ENCODE measurements at places on chromosomes 6 and 20.

DNA sequence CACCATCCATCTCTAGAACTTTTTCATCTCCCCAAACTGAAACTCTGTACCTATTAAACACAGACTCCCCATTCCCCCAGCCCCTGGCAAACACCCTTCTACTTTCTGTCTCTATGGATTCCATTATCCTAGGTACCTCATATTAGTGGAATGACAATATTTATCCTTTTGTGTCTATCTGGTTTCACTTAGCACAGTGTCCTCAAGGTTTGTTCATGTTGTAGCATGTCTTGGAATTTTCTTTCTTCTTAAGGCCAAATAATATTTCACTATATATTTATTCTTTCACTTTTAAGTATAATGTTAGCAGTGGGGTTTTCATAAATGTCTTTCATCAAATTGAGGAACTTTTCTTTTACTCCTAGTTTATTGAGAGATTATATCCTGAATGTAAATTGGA is 56.8 kb upstream of the DSP start:
- DNase-seq = no peak

GRCh38 chr6:24332317-24332716 is 25.5 kb downstream of the DCDC2 start:
- no peak for DNase-seq

DNA sequence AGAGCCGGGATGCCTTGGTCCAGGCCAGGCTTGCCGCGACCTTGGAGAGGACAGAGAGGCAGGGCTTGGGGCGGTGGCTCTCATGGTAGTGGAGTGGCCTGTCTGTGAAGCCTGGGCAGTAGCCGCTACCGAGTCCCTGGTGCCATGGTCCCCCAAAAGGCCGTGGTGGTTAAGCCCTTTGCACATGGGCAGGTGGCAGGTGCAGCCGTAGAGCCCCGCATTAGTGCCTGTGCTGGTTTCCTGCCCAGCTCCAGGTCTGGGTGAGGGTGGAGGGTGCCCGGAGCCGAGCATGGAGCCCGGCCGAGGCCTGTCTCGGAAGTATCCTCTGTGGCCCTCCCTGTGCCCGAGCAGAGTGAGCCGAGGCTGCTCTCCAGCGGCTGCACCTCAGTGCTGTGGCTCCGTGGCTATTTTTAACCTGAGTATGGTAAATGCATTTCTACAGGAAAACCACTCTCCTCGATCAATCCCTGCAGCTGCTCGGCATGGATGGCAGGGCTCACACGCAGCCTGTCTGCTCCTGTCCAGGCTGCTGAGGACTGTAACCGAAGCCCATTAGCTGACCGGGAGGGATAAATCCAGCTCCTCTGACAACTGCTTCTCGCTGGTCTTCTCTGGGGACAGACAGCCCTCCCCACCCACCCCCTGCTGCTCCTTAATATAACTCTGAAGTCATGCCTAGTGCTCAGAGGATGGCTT is 36.3 kb upstream of the GATA5 start:
- no peak for DNase-seq

GRCh38 chr6:3545156-3545555 is 88.3 kb upstream of the SLC22A23 start:
- no peak for DNase-seq

- DNase-seq = no peak
These were observed 51.6 kb downstream of the FAM184A start for GRCh38 chr6:119026822-119027221.

DNA sequence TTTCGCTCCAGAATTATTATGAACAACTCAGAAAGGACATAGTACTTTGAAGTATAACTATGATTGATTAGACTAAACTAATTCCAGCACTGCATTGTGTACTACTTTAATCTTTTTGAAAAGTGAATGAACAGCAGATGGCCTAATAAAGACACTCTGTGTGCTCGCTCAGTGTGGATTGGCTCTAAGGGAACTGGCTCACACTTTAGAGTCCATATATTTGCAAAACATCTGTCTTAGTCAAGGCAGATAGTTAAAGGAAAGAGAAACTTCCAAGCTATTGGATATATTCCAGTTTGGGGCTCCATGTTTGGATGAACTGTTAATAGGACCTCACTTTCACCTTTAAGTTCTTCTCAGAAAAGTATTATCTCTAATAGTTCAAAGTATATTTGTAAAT is 218.9 kb downstream of the EYA4 start:
- no peak for DNase-seq

- DNase-seq = no peak
These were observed 73.2 kb upstream of the BHLHE23 start for GRCh38 chr20:63079971-63080370.

- DNase-seq = no peak
These were observed 241.8 kb downstream of the ADGRG6 start for GRCh38 chr6:142543606-142544005.

DNA sequence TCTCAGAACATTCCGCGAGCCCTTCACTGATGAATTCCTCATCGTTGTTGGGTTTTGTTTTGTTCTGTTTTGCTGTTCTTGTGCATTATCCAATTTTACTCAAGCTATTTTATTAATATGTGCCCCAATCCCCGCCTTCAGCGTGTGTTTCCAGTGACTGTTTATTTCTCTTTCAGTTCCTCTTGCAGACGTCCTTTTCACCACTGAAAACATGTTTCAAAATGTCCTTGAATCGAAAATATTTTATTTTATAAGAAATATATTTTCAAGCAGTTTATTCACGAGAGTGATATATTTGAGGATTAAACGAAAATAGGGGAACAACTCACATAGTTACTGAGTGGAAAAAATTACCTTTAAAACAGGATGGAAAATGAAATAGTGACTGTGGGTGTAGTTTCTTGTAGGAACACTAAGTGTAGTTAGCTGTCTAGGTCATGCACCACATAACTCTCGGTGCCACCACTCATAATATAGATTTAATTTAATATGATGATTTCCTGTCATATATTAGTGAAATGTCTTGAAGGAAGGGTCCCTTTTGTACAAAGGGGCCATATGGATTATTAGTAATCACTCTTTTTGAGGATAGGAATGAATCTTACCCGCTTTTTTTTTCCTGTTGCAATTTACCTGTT is 45.3 kb upstream of the HDDC2 start:
- DNase-seq = no peak

DNA sequence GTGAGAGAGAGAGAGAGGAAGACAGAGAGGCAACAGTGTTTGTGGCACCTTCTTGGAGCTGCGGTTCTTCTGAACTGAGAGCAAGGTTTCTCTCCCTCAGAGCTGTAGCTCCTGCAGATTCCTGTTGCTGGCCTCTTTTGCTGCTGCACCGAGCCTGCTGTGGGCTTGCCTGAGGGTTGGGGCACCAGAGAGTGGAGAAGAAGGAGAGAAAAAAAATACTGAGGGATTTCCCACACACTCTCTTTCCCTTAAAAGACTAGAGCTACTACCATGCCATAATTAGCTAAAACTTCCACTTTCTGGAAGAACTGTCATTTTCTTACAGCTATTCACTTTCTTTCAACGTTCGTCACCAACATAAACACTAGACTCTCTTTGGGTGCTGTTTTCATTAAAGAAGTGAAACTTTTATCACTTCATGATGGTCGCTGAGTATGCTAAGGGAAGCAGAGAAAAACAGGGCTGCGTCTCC is 18.2 kb upstream of the ECI2 start:
- no peak for DNase-seq

DNA sequence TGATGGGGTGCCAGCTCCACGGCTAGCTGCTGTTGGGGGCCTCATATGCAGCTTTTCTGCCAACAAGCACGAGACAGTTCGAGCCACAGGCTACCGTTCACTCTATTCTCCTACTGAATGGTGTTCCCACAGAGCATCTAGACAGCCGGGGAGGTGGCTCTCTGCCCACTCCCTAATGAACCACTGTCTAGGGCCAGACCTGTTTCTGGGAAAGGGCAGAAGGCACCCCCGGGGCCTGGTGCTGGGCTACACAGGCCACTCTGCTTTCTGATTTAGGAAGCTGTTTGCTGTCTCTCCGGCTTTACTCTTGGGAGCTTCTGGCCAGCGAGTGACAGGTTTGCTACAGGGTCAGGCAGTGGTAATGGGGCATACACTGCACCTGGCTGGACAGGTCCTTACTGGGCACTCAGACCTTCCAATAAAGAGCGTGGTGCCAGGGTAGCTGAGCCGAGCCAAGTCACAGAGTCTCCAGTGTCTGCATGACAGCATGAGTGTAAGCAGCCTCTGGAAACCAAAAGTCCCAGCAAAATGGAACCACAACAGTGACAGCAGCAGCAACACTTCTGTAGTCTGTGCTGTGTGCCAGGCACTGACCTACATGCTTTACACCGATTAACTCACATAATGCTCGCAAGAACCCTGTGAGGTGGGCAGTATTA is 8.4 kb downstream of the CCDC167 start:
- DNase-seq = no peak

- DNase-seq = no peak
These were observed 187.0 kb downstream of the CLVS2 start for GRCh38 chr6:123182998-123183397.

GRCh38 chr6:6665555-6666243 is 77.2 kb downstream of the LY86 start:
- DNase-seq = peak; percentile 51

DNA sequence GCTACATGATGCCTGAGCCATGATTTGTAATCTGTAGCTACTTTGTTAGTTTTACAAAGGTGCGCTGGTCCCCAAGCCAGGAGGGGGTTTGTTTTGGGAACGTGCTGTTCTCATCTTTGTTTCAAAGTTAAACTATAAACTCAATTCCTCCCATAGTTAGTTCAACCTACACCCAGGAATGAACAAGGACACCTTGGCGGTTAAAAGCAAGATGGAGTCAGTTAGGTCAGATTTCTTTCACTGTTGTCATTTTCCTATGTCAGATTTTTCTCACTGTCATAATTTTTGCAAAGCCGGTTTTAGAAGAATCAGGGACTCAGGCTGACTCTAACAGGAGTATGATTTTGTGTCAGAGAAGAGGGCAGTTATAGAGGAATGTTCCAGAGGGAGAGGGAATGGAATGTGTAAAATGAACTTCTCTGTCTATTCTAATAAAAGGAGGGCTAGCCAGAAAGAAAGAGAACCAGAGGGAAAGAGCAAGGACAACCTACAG is 2.3 kb upstream of the GMPR start:
- no peak for DNase-seq

DNA sequence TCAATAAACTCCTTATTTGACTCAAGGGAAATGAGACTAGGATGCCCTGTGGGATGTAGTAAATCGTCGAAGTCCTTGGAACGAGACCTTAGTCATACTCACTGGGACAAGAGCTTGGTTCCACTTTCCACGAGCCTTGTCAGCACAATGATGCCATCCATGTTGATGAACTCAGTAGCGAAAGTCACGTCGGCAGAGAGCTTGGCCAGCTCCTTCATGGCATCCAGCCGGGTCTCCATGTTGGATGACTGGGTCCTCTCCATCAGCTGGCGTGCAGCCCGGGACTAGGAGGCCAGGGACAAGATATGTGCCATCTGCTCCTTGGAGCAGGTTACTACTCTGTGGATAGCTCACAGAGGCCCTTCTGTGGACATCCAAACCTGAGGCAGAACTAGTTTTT is 17.5 kb downstream of the ELMO2 start:
- DNase-seq = no peak

- DNase-seq = no peak
These were observed 186.5 kb upstream of the QKI start for GRCh38 chr6:163228041-163228440.

- no peak for DNase-seq
These were observed 98.9 kb downstream of the KIF16B start for GRCh38 chr20:16474363-16474762.

GRCh38 chr6:83389606-83390005 is 41.2 kb downstream of the ME1 start:
- DNase-seq = no peak

DNA sequence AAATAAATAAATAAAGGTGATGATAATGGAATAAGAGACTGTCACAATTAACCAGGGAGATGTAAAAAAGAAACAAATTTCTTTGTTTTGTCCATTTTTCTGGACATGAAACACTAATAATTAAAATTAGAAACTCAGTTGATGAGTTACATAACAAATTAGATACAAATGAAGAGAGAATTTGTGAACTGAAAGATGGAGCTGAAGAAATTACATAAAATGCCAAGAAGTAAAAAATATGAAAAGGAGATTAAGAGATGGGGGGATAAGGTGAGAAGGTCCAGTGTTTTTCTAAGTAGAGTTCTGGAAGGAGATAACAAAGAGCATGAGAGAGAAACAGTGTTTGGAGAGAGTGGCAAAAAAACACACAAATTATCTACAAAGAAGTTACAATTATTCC is 89.4 kb upstream of the AGPAT4 start:
- no peak for DNase-seq

- no peak for DNase-seq
These were observed 1133.3 kb upstream of the ADGRB3 start for GRCh38 chr6:67501755-67502154.

GRCh38 chr6:43913375-43914271 is 143.6 kb downstream of the VEGFA start:
- no peak for DNase-seq

- no peak for DNase-seq
These were observed 411.7 kb downstream of the EPM2A start for GRCh38 chr6:145323646-145324045.

DNA sequence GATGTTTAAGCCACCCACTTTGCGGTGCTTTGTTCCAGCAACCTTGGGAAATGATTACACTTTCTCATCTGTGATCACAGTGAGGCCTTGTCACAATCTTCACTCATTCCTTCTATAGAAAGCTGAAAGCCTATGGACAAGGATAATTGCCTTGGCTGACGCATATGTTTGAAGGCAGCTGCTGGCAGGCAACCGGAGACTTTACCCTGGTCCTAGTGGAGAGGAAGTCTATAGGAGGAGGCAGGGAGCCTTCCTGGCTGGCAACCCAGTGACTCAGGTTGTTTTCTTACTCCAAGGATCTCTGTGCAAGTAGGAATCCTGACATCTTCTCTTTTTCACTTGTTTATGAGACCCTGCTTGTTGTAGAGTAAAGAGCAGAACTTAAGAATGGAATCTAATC is 34.1 kb upstream of the ESR1 start:
- no peak for DNase-seq

DNA sequence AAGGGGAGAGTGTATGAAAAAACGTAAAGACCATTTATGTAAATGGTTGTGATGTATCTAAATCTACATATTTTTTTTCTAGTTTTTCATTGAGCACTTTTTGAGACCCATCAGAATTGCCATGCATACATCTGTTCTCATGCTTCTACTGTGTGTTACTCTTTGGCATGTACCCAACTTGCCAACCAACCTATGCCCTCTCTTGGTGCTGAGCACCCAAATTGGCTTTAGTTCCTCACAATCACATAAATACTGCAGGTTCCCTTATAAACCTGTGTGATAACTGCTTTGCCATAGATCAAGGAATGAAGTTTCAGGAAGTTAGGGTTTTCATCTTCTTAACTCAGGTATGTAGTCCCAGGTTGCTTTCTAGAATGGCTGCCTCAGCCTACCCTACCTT is 7.8 kb downstream of the ENPP3 start:
- no peak for DNase-seq

- DNase-seq = no peak
These were observed 1.8 kb upstream of the CCND3 start for GRCh38 chr6:41943456-41943855.

All from H7 (cell line).